Colonic mucosa (tissue), 4 donors: ENCODE measurements at places on chromosomes 3 and 15. TPM values are rescaled to one million over a fixed set of nuclear protein-coding genes. Genes with fewer than 3 reads are reported as not detected.

DNA sequence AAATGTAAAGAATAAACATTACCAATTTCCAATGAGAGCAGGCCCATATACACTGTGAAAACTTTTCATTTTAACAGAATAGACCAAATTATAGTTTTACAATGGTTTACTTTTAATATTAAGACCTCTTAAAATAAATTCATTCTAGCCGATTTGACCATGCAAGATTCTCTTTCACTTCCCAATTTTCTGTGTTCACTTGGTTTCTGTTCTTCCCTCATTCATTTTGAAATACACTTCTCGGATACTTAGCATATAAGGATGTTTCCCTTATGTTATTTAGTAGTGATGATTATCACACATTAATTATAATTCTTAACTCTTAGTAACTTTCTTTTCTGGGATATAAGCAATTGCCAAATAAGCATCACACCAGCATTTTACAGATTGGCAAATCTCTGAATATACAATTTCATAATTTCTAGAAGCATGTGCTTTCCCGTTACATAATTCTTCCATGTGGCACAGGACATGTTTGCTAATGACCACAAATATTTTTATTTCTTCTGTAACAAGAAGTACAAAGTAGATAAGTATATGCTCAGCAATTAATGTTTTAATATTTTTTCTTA, 13.9 kb downstream of the OR5H15 start:
- no peak for DNase-seq
- no peaks in the 10 kb centered on the region for H3K27me3 ChIP-seq
- no peak overlapping the region for H3K4me3 ChIP-seq
- H3K27ac ChIP-seq, result no peak overlapping the region
- H3K36me3 ChIP-seq, result no peaks in the 10 kb centered on the region
- H3K4me1 ChIP-seq, result no peaks in the 10 kb centered on the region

- H3K4me1 ChIP-seq, result peaks cover 13% of the 10 kb centered on the region
- no peaks in the 10 kb centered on the region for H3K27me3 ChIP-seq
- no peak overlapping the region for H3K4me3 ChIP-seq
- H3K36me3 ChIP-seq, result no peaks in the 10 kb centered on the region
Measured at GRCh38 chr3:49343163-49343562, 3.3 kb upstream of the USP4 start.

DNA sequence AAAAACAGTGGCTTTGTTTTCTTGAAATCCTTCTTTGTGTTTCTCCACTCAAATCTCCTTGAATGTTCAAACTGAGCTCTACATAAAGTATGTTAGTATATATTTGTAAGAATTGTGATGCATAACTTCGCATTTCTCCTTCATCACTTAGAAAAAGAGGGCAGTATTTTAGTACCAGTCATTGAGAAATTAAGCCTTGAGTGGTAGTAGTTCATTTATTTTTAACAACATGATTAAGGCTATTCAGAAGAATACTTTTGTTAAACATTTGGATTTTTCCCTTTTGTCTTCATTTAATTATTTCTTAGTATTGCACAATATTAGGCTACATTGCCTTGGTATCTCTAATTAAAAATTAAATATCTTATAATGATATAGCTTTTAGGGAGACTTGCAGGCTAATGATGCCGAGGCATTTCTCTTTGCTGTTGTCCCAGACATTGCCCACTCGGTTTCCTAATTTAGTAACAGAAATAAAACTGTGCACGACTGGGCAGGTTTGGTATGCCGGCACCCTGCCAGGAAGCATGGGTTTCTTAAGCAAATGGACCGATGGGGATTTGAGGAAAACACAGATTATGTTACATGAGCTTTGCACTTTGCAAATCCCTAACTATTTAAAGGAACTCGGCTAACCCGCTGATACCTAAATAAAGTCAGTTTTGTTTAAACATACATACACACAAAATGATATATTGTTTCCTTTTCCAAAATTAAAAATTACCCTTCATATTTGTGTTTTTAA, 54.7 kb downstream of the LRRC28 start:
- DNase-seq, result no peak
- no peaks in the 10 kb centered on the region for H3K27me3 ChIP-seq

DNA sequence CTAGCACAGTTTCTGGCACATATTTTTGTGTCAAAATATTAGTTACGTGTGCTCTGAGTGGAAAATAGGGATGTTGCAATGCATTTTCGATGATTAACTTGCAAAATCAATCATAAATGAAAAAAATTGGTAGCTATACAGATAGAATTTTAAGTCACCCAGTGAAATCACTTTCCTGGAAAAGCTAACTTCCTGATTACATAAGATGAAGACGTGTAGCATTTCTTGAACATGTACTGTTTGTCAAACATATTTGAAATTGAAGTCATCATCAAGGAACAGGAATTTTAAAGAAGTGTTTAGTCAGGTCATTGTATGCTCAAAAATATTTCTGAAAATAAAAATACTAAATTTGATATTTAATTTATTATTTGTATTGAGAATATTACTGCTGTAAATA, 977.7 kb downstream of the PLOD2 start:
- no peaks in the 10 kb centered on the region for H3K36me3 ChIP-seq
- no peaks in the 10 kb centered on the region for H3K4me1 ChIP-seq
- no peak overlapping the region for H3K27ac ChIP-seq
- no peak for DNase-seq

GRCh38 chr3:20056725-20057611, 16.7 kb downstream of the KAT2B start:
- H3K4me3 ChIP-seq, result no peak overlapping the region
- no peak overlapping the region for H3K27ac ChIP-seq
- no peaks in the 10 kb centered on the region for H3K36me3 ChIP-seq
- peaks cover 17% of the 10 kb centered on the region for H3K4me1 ChIP-seq
- DNase-seq, result no peak

Gene DNAJB11
- 54.7 TPM for total RNA-seq

DNA sequence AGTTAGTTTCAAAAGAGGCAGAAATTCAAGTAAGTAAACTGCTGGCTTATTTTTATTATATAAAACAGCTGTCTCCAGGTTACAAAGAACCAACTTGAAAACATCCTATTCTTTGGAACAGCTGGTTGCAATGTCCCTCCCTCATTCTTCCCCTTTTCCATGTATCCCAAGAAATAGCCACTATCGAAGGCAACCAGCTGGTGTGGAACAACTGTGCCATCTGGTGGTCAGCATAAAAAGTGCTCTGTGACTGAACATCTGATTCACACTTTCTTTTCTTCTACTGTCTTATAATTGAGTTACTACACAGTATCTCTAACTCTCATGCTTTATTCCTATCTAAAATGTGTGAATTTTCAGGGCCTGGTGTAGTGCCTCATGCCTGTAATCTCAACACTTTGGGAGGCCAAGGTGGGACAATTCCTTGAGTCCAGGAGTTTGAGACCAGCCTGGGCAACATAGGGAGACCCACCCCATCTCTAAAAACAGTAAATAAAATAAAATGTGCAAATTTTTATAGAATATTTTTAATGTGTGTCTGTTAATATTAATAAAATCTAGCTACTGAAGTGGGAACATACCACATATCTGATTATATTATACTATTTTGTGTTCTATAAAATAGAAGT, 9.6 kb downstream of the OSBPL11 start:
- H3K4me3 ChIP-seq, result no peak overlapping the region
- no peaks in the 10 kb centered on the region for H3K4me1 ChIP-seq
- H3K36me3 ChIP-seq, result no peaks in the 10 kb centered on the region
- H3K27ac ChIP-seq, result no peak overlapping the region
- no peaks in the 10 kb centered on the region for H3K27me3 ChIP-seq
- peak; percentile 63 for DNase-seq

Gene SLC22A14
- total RNA-seq, result 0.11 TPM

Gene POTEB3
- not detected for total RNA-seq

DNA sequence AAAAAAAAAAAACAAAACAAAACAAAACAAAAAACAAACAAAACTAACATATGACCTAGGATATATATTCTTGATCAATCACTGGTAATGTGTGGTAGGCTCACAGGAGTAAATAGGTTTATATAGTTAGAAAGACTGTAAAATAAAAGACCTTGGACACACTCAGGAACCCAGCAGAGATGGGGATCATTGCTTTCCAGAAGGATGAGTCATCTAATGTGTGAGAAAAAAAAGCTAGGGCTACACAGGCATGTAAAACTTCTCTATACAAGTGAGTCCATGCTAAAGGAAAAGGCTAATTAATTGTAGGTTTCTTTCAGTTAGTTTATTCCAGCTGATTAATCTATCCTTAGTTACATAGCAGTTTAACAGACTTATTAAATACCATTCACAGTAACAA, 710.3 kb upstream of the ARPP21 start:
- H3K36me3 ChIP-seq, result no peaks in the 10 kb centered on the region
- no peaks in the 10 kb centered on the region for H3K27me3 ChIP-seq
- no peak overlapping the region for H3K27ac ChIP-seq
- DNase-seq, result no peak
- H3K4me3 ChIP-seq, result no peak overlapping the region

GRCh38 chr3:86793786-86794185, 197.2 kb downstream of the VGLL3 start:
- peak overlapping the region; percentile 19 for H3K27ac ChIP-seq
- no peaks in the 10 kb centered on the region for H3K36me3 ChIP-seq
- DNase-seq, result no peak
- H3K4me1 ChIP-seq, result no peaks in the 10 kb centered on the region
- H3K27me3 ChIP-seq, result no peaks in the 10 kb centered on the region

- H3K4me3 ChIP-seq, result no peak overlapping the region
- no peak for DNase-seq
- no peak overlapping the region for H3K27ac ChIP-seq
- H3K4me1 ChIP-seq, result no peaks in the 10 kb centered on the region
- H3K27me3 ChIP-seq, result no peaks in the 10 kb centered on the region
- H3K36me3 ChIP-seq, result no peaks in the 10 kb centered on the region
Measured at GRCh38 chr3:112687211-112687610, 46.3 kb upstream of the CCDC80 start.

Gene CAND2
- total RNA-seq, result 0.72 TPM

DNA sequence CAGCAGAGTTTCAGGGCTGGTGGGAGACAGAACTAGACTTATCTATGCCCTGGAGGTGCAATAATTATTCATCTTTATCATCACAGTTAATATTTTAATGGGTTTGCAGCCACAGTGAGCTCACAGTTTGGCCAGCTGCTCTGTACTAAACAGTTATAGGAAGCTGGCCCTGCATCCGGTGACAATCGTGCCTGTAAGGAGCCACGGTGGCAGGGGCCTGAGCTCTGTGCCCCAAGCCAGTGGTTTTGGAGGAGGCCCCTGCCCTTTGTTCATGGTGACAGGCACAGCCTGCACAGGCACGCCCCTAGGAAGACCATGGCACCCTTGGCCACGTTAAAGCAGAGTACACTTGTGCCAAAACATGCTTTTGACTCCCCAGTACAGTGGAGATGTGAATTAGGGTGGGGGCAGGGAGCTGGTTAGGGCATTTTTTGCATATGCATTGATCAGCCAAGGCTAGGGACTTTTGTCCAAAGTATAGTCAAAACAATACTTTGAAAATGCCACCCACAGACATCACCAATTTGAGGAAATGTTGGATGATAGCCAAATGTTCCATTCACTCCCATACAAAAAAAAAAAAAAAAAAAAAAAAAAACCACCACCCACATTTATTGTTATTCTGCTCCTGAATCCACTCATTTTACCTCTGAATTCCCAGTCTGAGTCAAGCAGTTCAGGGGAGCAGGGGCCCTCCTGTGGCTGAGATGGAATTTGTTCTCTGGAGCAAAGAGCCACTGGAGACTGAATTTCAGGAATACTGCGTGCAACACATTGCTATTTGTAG, 3.4 kb upstream of the RFTN1 start:
- no peak overlapping the region for H3K27ac ChIP-seq
- H3K4me3 ChIP-seq, result no peak overlapping the region
- H3K27me3 ChIP-seq, result peaks cover 3% of the 10 kb centered on the region
- no peaks in the 10 kb centered on the region for H3K36me3 ChIP-seq
- DNase-seq, result no peak

Gene SYNPR
- total RNA-seq, result 0.17 TPM

Gene CNTN6
- not detected for total RNA-seq

Gene BCHE
- 1.6 TPM for total RNA-seq

- no peak overlapping the region for H3K27ac ChIP-seq
- DNase-seq, result no peak
- H3K4me1 ChIP-seq, result no peaks in the 10 kb centered on the region
- no peak overlapping the region for H3K4me3 ChIP-seq
- H3K27me3 ChIP-seq, result no peaks in the 10 kb centered on the region
Measured at GRCh38 chr3:177331203-177331835, 134.0 kb upstream of the TBL1XR1 start.

Gene FEZF2
- not detected for total RNA-seq

Gene CASR
- 0.16 TPM for total RNA-seq

- no peak overlapping the region for H3K4me3 ChIP-seq
- no peaks in the 10 kb centered on the region for H3K27me3 ChIP-seq
- H3K27ac ChIP-seq, result no peak overlapping the region
- no peaks in the 10 kb centered on the region for H3K4me1 ChIP-seq
- H3K36me3 ChIP-seq, result no peaks in the 10 kb centered on the region
Measured at GRCh38 chr15:91302588-91303439, 202.8 kb downstream of the SV2B start.

Gene LIPH
- 104 TPM for total RNA-seq

GRCh38 chr3:151985787-151986430, 112.5 kb downstream of the SUCNR1 start:
- H3K27ac ChIP-seq, result peak overlapping the region; percentile 50
- DNase-seq, result no peak
- H3K4me3 ChIP-seq, result no peak overlapping the region

- peak overlapping the region; percentile 64 for H3K27ac ChIP-seq
- H3K4me1 ChIP-seq, result peaks cover 13% of the 10 kb centered on the region
Measured at GRCh38 chr15:78083186-78083585, 5.7 kb upstream of the TBC1D2B start.

- H3K4me3 ChIP-seq, result no peak overlapping the region
- H3K27me3 ChIP-seq, result no peaks in the 10 kb centered on the region
- no peaks in the 10 kb centered on the region for H3K4me1 ChIP-seq
Measured at GRCh38 chr3:74599564-74599963, 14.9 kb downstream of the CNTN3 start.

- H3K4me3 ChIP-seq, result no peak overlapping the region
- no peaks in the 10 kb centered on the region for H3K4me1 ChIP-seq
- DNase-seq, result no peak
- H3K27ac ChIP-seq, result no peak overlapping the region
- no peaks in the 10 kb centered on the region for H3K36me3 ChIP-seq
Measured at GRCh38 chr3:126305427-126305826, 51.8 kb downstream of the KLF15 start.

DNA sequence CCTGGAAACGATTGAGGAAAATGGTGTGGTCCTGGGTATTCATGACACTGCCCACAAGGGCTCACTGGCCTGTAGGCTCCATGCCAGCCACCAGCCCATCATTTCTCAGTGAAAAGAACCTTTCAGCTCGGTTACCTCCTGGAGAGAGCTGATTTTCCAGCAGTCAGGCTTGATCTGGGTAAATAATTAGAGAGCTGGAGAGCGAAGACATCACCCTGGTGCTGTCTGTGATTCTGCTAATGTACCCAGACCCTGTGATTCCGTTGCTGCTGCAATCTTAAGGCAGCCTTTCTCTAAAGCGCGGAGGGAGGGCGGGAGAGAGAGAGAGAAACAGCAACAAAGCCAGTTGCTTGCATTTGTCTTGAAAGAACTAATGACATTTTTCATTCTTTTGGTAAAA, 221.9 kb upstream of the TOPAZ1 start:
- peaks cover 18% of the 10 kb centered on the region for H3K27me3 ChIP-seq
- no peaks in the 10 kb centered on the region for H3K36me3 ChIP-seq
- no peak overlapping the region for H3K27ac ChIP-seq
- H3K4me3 ChIP-seq, result no peak overlapping the region
